Tibial nerve (tissue), 4 donors: ENCODE measurements at places on chromosomes 2 and 18. TPM values are rescaled to one million over a fixed set of nuclear protein-coding genes. Genes with fewer than 3 reads are reported as not detected.

The APLF gene
- total RNA-seq: 6.9 TPM

The RAB6C gene
- total RNA-seq: not detected

GRCh38 chr2:76642129-76642528 lies 880.0 kb downstream of the LRRTM4 start:
- no peaks in the 10 kb centered on the region for H3K4me1 ChIP-seq
- H3K4me3 ChIP-seq: no peak overlapping the region
- no peak for DNase-seq

GRCh38 chr2:20839052-20839451 lies 16.2 kb upstream of the LDAH start:
- no peak overlapping the region for H3K4me3 ChIP-seq
- no peak overlapping the region for H3K27ac ChIP-seq
- no peaks in the 10 kb centered on the region for H3K4me1 ChIP-seq
- no peaks in the 10 kb centered on the region for H3K27me3 ChIP-seq
- no peak for DNase-seq
- no peaks in the 10 kb centered on the region for H3K36me3 ChIP-seq

- no peak for DNase-seq
- H3K36me3 ChIP-seq: no peaks in the 10 kb centered on the region
- H3K4me3 ChIP-seq: no peak overlapping the region
Observed at GRCh38 chr2:193461431-193461934, 1266.8 kb upstream of the TMEFF2 start.

DNA sequence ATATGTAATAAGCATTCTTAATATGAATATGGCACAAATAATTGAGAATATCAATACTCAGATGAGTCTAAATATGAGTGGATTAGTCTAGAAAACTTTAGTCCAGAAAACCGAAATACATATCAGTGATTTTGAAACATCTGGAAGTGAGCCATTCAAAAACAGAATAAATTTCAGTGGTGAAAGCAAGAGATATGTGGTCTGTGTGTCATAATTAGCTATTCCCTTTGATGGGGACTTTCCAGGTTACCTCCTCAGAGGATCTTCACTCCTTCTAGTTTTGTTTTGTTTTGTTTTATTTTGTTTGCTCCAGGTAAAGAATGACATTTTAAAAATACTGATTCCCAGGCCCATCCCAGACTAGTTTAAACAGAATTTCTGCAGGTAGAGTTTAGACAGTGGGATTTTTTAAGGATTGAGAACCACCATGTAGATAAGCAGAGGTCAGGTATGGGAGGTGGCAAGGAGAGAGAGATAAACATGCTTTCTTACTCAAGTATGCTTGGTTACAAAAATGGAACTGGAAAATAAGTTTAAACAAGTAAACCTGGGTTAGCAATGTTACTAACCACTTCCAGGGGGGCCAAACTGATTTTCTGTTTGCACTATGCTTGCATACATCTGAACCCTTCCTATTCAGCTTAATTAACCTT lies 70.7 kb downstream of the NABP1 start:
- H3K27me3 ChIP-seq: no peaks in the 10 kb centered on the region
- no peak for DNase-seq
- H3K36me3 ChIP-seq: no peaks in the 10 kb centered on the region
